ENCODE measurements at places on chromosomes 13 and 19.
A peak's percentile ranks its signal among the peaks of the same experiment; 100 is the strongest.

GRCh38 chr19:40995355-40995754 is 4.3 kb downstream of the CYP2B6 start:
- DNase-seq = no peak

DNA sequence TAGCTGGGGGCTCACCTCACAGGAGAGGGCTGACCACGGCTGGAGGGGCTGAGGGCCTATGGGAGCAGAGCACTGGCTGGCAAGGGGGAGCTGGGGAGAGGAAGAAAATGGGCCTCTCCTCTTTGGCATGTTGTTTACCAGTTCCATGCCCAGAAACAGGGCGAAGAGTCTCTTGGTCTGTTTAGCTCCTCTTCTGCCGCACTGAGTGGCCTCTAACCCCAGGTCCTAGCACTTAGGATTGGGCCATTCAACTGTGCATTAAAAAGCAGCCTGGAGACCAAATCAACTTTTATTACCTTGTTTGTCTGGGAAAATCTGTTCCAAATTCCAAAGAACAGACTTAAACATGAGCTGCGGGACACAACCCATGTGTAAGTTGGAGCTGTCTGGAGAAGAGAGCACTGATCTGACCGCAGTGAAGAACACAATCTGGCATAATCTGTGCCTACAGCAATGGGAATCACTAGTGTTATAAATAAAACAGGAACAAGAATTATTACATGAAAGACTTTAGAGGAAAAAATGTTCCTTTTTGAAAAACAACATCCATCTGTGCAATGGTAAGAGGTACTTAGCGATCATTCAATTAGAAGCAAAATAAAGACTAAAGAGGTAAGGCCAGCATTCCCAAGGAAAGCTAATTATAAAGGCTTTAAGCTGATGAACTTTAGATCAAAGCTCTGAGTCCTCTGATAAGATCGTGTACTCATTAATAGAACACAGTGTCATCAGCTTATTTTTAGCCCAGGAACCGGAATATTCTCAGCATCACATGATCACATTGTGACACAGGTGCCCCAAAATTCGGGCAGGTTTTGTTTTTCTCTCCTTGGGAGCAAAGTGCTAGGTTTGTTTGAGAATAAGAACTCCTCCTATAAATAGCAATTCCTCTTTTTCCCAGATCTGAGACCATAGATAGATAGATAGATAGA is 243.2 kb downstream of the COL4A1 start:
- no peak for DNase-seq

DNA sequence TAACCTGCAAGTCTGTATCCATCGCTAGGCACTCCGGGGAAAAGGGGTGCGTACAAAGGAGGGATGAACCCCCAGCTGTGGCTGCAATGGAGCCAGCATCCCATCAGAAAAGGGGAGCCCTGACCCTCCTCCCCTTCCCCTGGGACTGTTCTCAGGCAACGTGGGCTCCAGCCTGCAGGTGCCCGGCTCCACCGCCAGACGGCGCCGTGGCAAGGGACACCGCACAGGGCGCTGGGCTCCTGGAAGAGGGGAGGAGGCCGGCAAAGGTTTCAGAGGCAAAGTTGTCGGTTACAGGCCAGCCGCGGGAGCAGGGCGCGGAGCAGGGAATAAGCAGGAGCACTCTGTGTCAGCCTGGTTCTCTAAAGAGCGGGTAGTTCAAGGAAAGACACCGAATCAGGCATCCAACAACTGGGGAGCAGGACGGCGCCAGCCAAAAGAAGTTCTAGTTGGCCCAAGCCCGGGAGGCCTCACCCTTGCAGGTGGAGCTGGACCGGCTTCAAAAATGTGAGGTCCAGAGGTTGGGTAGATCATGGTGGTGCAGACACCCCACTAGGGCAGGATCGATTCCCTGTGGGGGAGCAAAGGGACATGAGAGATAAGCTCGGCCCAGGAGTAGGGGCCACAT is 53.0 kb upstream of the ATP12A start:
- no peak for DNase-seq

GRCh38 chr13:37640499-37640898 is 41.9 kb upstream of the POSTN start:
- DNase-seq = peak; percentile 29

DNA sequence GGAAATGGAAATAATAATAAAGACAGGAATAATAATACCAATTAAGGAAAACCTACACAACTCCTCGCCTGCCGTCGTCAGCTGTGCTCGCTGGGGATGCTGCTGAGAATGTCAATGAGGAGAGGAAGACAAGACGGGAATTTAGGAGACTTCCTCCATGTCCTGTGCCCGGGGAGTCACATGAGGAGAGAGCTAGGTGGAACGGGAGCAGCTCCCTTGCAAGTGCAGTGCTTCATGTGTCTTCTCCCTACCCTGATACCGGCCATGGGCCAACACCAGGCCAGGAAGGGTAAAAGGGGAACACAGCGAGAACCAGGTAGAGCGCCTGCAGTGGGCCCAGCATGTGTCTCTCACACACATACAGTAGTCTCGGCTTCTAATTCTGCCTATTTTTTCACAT is 11.8 kb downstream of the DOCK9 start:
- DNase-seq = no peak

GRCh38 chr19:10896851-10897526 is 25.6 kb downstream of the CARM1 start:
- no peak for DNase-seq

GRCh38 chr19:5957170-5957569 is 20.8 kb downstream of the RANBP3 start:
- DNase-seq = no peak
